ENCODE measurements at places on chromosomes 4 and X.

DNA sequence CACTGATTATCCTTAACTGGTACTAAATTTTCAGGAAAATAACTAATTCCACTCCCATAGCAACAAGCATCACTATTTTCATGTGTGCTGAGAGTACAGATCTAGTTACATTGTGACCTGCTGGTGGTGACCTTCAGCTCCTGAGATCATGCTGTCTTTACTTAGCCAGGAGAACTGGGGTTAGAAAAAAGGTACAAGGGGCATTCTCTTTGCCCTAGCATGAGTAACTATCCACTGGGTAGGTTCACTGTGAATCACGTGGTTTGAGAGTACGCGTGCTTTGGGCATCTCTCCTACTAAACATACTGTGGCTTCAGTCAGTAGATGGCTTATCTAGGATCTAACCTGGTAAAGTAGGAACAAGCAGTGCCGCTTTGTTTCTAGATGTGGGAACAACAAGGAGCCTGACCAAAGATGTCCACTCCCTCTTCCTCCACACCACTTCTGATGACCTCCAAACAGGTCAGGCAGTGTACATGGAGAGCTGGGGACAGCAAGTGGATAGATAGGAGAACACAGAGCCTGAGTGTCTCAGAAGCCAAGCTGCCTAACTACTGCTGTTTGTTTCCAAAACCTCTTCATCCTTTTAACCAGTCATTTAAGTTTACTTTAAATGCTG is 90.2 kb downstream of the CBR4 start:
- no peak for DNase-seq

- no peak for DNase-seq
Observed at GRCh38 chr4:73841243-73841925, 4.9 kb downstream of the CXCL6 start.

GRCh38 chr4:144967161-144967560 is 130.8 kb downstream of the ANAPC10 start:
- DNase-seq: no peak

DNA sequence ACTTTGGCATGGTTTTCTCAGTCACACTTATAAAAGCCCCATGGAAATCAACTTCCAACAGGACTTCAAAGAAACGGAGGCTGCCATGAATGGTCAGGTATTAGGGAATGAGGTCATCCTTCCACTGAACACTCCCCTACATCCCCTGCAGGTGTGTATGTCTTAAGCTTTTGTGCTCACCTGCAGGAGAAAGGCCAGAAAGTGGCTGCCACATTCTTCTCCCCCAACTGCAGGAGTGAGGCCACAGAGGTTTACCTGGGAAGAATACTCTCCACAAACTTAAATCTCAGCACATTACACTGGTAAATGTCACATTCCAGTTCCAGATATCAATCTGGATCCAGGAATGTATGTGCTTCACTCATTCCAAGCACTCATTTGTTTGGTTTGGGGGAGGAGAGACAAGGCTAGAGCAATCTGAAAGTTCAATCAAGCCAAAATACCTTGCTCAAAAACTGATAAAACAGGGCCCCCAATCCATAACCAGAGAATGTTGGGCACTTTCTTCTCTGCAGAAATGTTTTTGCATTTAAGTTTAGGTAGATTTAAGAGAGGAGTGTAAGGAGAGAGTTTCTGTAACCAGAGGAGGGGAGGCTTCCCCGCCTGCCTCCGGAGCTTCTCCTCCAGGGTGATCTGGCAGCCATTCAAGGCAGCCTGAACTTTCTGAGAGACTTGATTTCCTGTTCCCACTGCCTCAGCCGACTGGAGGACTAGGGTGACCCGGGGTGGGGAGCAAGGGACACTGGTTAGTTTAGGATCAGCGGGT is 15.4 kb downstream of the FAM9C start:
- DNase-seq: no peak

DNA sequence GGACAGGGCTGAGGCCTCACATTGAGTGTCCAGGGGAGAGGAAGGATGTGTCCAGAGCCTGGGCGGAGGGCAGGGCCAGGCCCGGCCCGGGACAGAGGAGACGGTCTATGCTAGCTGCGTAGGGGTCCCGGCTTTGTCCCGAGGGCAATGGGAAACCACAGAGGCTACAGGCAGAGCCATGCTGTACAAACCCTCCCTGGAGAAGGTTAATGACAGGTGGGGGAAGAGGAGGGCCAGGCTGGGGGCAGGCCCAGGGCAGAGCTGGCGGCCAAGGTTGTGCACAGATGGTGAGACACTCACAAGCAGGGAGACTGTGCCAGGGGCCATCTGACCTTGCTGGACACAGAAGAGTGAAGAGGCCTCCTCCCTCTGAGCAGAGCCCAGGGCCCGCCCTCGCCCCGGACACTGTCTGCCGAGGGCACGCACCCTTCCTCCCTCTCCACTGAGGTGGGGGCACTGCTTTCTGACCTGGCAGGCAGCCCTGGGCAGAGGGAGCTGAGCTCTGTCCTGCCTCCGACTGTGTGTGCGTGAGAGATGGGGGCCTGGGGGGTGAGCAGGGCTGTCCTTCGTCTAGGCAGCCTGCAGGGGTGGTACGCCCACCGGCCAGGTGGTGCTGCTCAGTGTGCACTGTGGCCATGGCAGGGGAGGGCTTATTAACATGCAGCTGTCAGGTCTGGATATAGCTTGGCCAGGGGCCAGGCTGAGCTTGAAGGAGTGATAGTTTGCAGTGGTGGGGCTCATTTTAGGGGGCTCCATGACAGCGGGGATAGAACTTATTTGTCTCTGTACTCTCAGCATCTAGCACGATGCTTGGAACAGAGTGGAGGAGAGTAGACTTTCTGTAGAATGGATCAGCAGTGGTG is 75.7 kb upstream of the LRPAP1 start:
- no peak for DNase-seq

DNA sequence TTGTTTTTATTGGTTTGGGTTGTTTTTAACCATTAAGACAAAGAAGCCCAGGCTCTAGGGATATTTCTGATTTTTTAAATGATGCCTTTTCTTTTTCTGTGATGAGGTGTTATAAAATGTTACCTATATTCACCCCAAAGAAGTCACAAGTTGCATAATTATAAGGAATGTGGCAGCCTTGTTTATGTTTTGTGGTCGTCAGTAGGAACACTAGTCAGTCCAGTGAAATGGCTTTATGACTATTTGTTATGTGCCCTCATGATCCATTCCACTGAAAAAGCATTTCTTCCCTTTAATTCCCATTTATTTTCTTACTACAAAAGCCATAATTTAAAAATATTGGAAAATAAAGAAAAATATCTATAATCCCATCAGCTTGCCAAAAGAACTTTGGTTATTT is 34.4 kb downstream of the CC2D2A start:
- DNase-seq: no peak

GRCh38 chr4:25807102-25807728 is 55.6 kb downstream of the SEL1L3 start:
- DNase-seq: no peak

- no peak for DNase-seq
Observed at GRCh38 chr4:108446556-108446955, 173.8 kb upstream of the RPL34 start.

DNA sequence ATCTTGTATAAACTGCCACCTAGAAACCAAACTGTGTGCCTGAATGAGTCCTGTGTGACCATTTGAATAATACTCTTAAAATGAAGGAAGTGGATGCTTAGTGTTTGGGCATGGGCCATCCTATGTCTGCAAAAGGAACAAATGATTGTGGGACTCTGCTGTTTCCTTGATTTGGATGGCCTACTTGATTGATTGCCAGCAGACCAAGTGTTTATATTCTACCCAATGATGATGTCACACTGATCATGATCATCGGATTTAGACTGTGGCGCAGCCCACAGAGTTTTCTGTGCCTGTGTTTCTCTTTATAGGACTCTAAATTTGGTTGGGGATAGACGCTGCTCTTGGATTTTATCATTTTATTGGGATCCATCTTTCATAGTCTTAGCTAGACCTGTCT is 4.4 kb downstream of the SEPTIN11 start:
- no peak for DNase-seq

DNA sequence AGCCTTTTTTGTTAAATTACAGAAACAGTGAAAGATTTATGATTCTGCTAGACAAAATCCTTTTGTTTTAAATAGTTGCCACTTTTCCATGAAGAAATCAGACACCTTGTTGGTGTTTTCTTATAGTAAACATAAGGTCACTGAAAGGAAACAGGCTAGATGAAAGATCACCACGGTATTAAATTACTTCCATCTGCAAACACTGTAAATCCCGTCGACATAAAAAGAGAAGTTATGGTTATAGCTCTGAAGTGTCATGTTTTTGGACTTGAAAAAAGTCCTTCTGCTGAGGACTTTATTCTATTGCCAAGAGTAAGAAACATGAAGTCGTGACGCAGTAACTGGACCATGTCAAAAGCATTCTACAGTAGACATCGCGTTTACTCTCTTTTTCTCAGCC is 567.6 kb upstream of the SLIT2 start:
- DNase-seq: no peak

DNA sequence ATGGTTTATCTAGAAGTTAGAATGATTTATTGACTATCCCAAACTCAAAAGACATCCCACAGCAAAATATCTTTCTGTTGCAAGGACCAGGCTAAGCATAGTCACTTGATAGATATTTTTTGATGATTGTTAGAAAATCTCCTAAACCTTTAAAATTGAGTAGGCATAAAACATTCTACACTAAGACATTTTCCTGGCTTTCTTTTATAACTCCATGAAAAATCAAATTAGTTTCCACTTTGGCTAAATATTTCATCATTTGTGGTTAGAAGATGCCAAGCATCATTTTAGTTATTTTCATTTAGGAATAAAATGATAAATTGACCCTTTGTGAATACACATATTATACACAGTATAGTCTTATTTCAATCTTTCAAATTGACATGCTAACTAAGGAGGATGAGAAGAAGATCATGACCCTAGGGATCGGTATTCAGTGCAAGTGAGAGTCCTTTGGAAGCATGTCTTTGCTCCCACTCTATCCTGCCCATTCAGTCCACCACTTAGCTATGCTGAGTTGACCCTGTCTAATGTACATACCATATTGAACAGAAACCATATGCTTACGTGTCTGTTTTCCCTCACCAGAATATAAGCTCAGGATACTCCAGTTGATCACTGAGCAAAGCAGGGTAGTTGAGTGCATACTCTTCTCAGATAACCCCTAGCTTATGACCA is 136.6 kb upstream of the OTUD4 start:
- no peak for DNase-seq

GRCh38 chr4:24475756-24476155 is 108.6 kb downstream of the DHX15 start:
- DNase-seq: no peak

DNA sequence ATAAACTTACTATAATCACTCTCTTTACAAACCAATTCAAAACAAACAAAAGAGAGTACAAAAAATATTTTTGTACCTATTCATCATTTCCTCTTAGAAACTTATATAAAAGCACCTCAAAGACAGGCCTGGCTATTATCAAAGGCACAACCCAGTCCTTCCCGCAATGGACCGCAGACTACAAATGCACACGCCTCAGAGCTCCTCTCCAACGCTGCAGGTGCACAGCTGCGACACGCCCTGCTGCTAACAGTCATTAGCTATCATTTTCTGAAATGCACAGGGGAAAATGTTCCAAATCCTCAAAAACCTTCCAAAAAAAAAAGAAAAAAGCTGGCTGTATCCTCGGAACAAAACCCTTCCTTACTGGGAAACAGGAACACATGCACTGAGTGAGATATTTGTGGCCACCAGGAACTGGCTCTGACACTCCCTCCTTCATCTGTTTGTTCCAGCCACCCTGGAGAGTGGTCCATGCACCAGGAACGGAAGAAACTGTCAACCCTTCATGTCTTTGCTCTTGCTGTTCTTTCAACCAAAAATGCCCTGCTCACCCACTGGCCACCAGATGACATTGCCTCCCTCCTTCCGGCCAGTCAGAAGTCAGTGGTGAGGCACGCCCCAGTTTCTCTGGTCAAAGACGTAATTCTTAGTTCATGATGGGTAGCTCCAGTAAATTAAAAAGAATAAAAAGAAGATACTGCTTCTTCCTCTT is 16.7 kb downstream of the IRF2 start:
- no peak for DNase-seq

- DNase-seq: no peak
Observed at GRCh38 chr4:2361366-2362265, 56.8 kb downstream of the ZFYVE28 start.

- no peak for DNase-seq
Observed at GRCh38 chrX:28135378-28136047, 154.3 kb upstream of the DCAF8L1 start.

- no peak for DNase-seq
Observed at GRCh38 chr4:30825008-30825770, 105.0 kb downstream of the PCDH7 start.

- DNase-seq: no peak
Observed at GRCh38 chr4:107299646-107300045, 263.5 kb upstream of the DKK2 start.

DNA sequence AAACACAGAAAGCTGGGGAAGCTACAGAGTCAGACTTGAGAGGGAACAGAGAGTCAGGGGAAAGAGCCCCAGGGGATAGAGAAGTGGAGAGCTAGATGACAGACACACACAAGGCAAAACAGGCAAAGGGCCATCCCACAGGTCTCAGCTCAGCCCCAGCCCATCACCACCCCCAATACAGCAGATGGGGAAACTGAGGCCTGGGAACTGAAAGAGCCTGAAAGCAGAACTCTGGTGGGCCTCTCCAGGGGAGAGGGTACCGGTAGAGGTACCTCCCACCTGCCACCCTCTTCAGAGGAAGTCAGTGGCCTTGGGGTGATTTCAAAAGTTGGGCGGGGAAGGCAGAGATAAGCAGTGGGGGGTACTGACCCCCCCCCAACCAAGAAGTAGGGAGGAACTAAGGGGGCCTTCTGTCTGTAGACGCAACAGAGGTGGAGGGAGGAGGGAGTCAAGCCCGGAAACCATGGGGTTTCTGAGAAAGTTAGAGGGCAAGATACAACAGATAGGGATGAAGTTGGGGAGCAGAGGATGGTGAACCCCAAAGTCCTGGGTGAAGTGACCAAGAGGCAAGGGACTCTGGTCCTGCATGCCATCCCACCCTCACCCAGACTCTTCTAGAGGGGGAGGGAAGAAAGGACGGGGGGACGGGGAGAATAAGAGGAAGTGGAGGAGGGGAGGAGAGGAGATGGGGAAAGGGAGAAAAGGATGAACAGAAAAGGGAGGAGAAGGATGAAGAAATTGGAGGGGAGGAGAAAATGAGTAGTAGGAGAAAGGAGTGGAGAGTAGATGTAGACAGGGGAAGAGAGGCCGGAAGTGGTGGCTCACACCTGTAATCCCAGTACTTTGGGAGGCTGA is 3.2 kb downstream of the GATA1 start:
- DNase-seq: no peak

GRCh38 chr4:123037804-123038203 is 115.4 kb upstream of the NUDT6 start:
- no peak for DNase-seq

GRCh38 chrX:66016905-66017658 is 22.8 kb downstream of the VSIG4 start:
- DNase-seq: no peak

DNA sequence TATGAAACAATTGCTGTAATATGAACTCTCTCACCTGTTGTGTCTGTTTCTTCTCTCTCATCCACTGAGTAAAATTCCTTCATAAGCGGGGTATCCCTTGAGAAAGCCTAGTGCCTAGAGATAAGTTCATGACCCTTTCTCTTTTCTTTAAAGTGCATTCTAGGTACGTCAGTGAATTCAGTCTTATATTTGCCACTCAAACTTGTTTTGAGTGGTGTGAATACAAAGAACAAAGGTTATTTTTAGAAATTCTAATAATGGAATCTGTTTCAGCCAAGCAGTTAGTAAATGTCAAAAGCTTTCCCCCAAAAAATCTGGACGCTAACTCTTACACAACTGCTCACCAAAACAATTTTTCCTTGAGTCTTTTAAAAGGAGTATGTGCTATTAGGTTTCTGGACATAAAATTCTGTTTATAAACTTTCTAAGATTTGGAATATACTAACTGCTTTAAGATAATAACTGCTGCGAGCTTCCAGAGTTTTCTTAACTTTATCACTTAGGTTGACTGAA is 112.0 kb downstream of the VEGFC start:
- DNase-seq: no peak

All from stimulated activated CD4-positive, alpha-beta T cell treated with anti-CD3 and anti-CD28 coated beads, Interleukin-2, amount 100 ng/mL, for 48 hours (primary cell).